ENCODE measurements at places on chromosomes 1 and 21.

DNA sequence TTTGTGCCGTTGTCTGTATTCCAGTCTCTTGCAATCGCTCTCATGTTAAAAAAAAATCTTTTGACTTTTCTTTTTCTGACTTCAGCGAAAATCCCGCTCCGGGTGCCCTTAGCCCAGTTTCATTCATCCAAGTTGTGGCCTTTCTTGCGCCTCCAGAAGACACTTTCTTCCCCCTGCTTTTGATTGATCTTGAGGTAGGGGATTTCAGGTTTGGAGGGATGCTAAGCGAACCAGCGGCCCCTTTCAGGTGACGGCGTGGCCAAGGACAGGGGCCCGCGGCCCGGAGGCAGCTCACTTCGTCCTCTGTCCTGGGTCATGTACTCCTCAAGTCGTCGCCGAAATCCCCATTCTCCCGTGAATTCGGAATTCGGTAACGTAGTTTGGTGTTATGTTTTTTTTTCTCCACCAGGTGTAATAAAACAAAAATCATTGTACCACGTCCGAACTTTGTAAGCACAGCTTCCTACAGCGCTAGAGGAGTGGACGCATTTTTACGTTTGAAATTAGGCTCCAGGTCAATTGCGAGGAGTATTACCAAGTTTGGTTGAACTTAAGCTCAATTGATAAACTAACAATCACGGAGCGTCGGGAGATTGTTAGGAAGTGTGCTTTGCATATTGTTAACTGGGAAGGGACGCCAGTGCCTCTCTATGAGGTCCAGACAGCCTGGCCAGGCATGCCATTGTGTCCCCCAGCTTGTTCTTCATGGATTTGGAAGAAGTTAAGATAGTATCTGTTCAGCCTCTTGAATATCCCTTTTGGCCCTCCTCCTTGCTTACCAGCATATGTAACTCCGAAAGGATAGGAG, 1.1 kb downstream of the MRPS6 start:
- DNase-seq, result no peak

DNA sequence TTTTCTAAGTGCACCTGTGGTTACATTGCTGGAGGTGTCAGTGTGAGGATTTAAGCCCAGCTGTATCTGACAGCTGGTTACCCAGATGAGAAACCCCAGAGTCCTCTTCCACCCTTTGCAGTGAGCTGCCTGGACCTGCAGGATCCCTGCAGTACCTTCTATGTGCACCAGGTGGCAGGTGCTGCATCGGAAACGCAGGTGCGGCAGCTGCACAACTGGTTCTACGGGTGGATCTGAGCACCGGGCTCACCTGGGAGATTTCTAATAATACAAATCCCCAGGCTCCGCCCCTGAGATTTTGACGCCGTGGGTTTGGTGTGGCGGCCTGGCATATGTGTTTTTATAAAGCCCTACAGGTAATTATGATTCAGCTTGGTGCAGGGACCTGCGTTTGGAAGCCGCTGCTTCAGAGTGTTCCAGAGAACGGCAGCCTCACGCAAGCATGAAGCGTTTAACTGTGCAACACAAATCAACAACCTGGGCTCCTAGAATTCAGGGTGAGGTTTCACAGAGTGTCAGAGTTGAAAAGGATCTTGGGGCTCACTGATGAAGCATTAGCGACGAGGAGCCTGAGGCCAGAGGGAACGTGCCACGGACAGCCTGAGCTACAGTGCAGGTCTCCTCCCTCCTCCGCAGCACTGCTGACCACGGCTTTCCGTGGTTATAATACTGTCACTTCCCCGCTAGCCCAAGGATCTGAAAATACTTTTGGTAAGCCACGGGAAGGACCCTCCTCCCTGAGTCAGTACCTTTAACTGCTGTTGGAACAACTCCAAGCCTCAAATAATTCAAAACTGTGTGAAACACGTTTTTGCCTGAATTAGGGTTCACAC, 96.7 kb upstream of the TRABD2B start:
- peak; percentile 45 for DNase-seq

DNA sequence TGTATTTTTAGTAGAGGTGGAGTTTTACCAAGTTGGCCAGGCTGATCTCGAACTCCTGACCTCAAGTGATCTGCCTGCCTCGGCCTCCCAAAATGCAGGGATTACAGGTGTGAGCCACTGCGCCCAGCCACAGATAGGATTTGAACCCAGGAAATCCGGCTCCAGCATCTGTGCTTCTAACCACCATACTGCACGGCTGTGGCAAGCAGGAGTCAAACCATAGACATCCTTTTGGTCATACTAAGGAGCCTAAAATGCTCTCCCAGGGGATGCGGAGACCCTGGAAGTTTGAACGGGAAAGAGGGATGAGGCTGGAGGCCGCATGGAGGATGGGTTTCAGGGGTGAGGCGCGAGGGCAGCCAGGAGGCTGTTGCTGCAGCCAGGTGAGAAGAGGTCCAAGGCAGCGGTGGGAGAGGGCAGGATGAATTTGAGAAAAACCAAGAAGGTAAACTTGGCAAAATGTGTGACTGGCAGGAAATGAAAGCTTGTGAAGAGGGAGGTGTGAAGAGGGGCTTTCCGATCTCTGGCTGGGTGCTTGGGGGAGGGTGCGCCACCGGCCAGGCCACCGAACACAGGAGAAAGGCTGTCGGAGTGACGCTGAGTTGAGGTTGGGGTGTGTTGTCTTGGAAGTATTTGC, 24.0 kb upstream of the CDK18 start:
- DNase-seq, result no peak

GRCh38 chr1:17635811-17636210, 96.3 kb downstream of the ARHGEF10L start:
- no peak for DNase-seq

DNA sequence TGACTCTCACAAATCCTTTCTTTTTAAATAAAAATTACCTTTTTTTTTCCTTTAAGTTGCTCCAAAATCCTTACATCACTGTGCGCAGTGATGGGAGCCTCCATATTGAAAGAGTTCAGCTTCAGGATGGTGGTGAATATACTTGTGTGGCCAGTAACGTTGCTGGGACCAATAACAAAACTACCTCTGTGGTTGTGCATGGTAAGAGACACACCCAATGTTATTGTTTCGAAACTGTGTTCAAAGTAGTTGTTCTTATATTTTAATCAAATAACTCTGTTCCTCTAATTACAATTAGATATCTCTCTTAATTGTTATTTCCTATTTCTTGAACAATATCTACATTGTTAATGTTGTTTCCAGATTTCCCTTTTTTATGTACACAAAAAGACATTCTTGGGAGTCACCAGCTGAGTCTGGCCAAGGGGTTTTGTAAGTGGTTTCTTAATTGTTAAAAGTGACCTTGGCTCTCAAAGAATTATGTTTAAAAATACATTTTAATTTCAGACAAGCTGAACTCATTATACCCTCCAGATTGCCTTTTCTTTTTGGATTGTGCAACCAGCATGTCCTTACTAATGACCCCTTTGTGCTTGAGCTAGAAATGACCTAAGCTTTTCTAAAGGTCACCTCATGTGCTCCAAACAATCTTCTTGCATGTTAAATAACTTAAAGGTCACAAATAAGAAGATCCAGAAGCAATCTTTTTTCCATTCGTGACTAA, 250.1 kb downstream of the HMCN1 start:
- no peak for DNase-seq

- no peak for DNase-seq
These were observed 688 bp downstream of the PTTG1IP start for GRCh38 chr21:44872649-44873355.

GRCh38 chr1:151990856-151991198, 2.8 kb downstream of the S100A10 start:
- DNase-seq, result no peak

DNA sequence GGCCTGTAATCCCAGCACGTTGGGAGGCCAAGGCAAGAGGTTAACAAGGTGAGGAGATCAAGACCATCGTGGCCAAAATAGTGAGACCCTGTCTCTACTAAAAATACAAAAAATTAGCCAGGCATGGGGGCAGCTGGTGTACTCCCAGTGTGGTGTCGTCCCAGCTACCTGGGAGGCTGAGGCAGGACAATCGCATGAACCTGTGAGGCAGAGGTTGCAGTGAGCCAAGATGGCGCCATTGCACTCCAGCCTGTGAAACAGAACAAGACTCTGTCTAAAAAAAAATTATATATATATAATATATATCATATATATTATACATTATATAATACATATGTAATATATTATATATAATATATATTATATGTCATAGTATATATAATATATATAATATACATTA, 249.2 kb upstream of the TPTE start:
- DNase-seq, result no peak

DNA sequence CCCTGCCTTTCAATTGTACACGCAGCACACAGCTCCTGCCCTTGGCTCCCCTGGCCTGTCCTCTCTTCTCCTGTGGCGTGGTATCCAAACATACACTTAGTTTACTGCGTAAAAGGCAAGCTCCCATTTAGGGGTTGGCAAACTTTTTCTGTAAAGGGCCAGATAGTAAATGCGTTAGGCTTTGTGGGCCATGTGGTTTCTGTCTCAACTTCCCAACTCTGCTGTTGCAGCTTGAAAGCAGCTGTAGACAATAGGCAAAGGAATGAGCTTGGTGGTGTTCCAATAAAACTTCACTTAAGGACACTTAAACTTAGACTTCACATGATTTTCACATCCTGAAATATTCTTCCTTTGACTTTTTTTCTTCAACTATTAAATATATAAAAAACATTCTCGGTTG, 63.3 kb downstream of the RHOU start:
- no peak for DNase-seq

GRCh38 chr1:101235696-101236515, 913 bp upstream of the S1PR1 start:
- peak; percentile 67 for DNase-seq

- DNase-seq, result no peak
These were observed 113.1 kb downstream of the ITSN1 start for GRCh38 chr21:33755354-33755753.

GRCh38 chr1:207063014-207063413, 9.9 kb downstream of the PFKFB2 start:
- no peak for DNase-seq

GRCh38 chr1:116252785-116253184, 120.3 kb upstream of the ATP1A1 start:
- DNase-seq, result no peak

- no peak for DNase-seq
These were observed 1.2 kb downstream of the ASCL5 start for GRCh38 chr1:201125800-201126199.

GRCh38 chr1:111605576-111605975, 14.0 kb upstream of the RAP1A start:
- no peak for DNase-seq

- no peak for DNase-seq
These were observed 49.1 kb upstream of the IFNLR1 start for GRCh38 chr1:24235921-24236788.

GRCh38 chr1:219304227-219305226, 130.8 kb downstream of the LYPLAL1 start:
- DNase-seq, result no peak

DNA sequence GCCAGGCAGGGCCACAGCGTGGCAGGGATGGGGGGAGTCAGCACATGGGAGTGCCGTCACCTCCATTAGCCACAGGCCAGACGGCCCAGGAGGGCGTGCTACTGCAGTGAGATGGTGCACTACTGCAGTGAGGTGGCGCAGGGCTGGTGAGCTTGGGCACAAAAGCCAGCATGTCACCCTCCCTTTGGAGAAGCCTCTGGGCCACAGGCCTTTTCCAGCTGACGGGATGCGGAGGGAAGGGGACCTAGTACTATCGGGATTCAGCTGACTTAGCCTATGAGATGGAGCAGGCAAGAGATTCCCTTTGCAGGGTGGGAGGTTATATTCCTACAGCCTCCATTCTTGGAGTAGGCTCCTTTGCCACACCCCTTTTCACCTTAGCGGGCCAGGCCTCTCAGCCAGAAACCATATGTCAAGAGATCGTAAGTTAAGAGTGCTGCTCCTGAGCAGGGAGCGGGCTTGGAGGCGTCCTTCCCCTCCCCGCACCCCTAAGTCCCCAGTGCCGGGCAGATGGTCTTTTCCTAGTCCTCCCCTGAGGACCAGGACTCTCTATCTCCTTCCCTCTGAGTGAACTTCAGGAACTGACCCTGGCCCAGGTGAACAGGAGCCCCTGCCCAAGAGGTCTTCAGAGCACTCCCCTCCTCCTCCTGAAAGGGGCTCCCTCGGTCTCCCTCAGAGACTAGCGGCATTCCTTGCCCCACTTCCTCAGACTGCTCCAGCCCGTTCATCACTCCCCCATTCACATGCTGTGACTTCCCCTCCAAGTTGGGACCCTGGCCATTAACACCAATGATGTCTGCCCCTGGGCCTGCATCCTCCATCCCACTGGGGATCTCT, 8.2 kb downstream of the NES start:
- DNase-seq, result no peak

All from activated naive CD4-positive, alpha-beta T cell (primary cell).